Ascending aorta (tissue), 2 donors: ENCODE measurements at places on chromosomes 1 and 21. TPM values are rescaled to one million over a fixed set of nuclear protein-coding genes. Genes with fewer than 3 reads are reported as not detected.

DNA sequence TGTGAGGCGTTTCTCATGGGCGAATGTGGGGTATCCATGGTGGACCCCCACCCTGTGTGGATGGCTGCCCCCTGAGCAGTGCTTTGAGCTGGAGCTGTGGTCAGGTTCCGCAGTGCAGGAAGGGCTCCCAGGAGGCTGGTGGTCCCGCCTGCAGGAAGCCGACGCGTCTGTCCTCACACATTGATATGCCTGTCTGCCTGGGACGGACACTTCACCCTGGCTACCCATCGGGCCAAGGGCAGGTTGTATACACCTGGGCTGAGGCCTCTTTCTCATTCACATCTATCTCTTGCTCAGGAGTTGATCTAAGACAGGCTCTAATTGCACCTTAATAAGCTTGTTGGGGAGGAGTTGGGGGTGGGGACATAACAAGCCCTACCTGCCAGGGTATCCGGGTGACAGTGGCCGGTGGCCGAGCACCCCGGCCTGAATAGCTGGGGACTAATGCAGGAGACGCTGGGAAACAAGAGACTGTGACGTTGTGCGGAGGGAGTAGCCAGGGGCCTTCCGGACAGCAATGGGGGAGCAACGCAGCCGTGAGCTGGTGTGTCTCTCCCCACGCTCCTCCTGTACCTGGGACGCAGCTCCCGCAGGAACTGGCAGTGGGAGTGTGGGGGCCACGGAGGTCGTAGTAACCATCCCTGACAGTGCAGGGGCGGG, 21.7 kb downstream of the PDXK start:
- no peaks in the 10 kb centered on the region for H3K27me3 ChIP-seq
- H3K4me1 ChIP-seq = no peaks in the 10 kb centered on the region
- peaks cover 32% of the 10 kb centered on the region for H3K36me3 ChIP-seq
- DNase-seq = no peak

DNA sequence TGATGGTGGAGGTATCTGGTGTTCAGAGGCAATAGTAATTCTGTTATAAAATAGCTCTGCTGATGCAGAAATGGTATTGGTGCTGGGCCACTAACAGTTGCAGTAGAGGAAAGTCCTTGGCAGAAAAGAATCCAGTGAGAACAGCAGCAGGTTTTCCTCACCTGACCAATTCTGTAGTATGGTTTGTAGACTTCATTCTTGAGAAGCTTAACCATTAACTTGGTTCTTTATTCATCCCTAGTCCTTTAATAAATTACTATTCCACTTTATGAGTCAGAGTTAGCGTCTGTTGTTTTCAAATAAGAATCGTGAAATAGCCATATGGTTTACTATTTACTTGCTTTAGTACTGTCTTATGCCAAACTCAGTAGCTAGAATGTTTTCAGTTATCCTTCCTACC, 128.5 kb upstream of the SERTAD4 start:
- H3K4me1 ChIP-seq = no peaks in the 10 kb centered on the region
- no peaks in the 10 kb centered on the region for H3K36me3 ChIP-seq
- no peak overlapping the region for H3K4me3 ChIP-seq
- no peak overlapping the region for H3K27ac ChIP-seq
- no peak for DNase-seq

- H3K27ac ChIP-seq = no peak overlapping the region
- H3K36me3 ChIP-seq = no peaks in the 10 kb centered on the region
- peaks cover 22% of the 10 kb centered on the region for H3K27me3 ChIP-seq
- DNase-seq = no peak
Measured at GRCh38 chr1:229431284-229432115, 2.4 kb downstream of the ACTA1 start.

DNA sequence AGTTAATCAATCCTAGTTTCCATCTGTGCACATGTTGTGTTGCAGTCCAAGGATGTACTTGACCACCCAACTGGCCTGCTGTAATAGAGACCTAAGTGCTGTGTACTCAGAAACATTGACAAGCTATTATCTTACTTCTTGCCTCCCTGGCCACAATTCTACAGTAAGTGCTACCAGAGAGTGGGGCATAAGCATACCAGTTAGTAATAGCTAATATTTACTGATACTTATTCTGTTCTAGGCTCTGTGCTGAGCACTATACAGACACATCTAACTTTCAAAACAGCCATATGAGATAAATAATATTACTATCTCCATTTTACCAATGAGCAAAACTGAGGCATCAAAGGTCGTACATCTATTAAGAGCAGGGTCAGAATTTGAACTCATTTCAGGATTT, 49.5 kb upstream of the NPL start:
- no peak for DNase-seq
- no peak overlapping the region for H3K27ac ChIP-seq
- H3K4me3 ChIP-seq = no peak overlapping the region
- H3K27me3 ChIP-seq = no peaks in the 10 kb centered on the region
- no peaks in the 10 kb centered on the region for H3K4me1 ChIP-seq

Gene IL19
- total RNA-seq = not detected
